Heart left ventricle (tissue), 16 donors: ENCODE measurements at places on chromosomes 5 and 9. TPM values are rescaled to one million over a fixed set of nuclear protein-coding genes. Genes with fewer than 3 reads are reported as not detected.
A peak's percentile ranks its signal among the peaks of the same experiment; 100 is the strongest.

The SERF1A gene
- 2.4 TPM for polyA plus RNA-seq

DNA sequence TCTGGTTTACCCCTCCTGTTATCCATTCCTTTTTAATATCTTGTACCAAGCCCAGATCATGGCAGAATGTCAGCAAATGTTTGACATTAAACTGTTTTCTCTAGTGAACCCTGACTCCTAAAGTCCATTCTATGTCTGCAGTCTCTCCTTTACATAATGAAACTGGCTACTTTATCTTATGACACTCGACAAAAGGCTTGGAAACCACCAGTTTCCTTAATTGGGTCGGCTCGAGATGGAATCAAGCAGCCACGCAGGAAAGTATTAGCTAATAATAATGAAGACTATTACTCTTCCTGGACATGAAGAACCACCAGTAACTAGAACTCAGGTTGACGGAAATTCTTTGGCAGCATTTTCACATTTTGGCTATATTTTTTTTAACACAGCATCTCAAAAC lies 17.5 kb downstream of the DAP start:
- peaks cover 19% of the 10 kb centered on the region for H3K4me1 ChIP-seq
- H3K27ac ChIP-seq = no peak overlapping the region
- no peaks in the 10 kb centered on the region for H3K27me3 ChIP-seq
- peaks cover 42% of the 10 kb centered on the region for H3K36me3 ChIP-seq
- no peak for DNase-seq

GRCh38 chr9:119827526-119827925 lies 458.3 kb upstream of the BRINP1 start:
- no peaks in the 10 kb centered on the region for H3K4me1 ChIP-seq
- no peak overlapping the region for H3K4me3 ChIP-seq
- no peaks in the 10 kb centered on the region for H3K36me3 ChIP-seq

The DOCK8 gene
- 1.2 TPM for polyA plus RNA-seq

DNA sequence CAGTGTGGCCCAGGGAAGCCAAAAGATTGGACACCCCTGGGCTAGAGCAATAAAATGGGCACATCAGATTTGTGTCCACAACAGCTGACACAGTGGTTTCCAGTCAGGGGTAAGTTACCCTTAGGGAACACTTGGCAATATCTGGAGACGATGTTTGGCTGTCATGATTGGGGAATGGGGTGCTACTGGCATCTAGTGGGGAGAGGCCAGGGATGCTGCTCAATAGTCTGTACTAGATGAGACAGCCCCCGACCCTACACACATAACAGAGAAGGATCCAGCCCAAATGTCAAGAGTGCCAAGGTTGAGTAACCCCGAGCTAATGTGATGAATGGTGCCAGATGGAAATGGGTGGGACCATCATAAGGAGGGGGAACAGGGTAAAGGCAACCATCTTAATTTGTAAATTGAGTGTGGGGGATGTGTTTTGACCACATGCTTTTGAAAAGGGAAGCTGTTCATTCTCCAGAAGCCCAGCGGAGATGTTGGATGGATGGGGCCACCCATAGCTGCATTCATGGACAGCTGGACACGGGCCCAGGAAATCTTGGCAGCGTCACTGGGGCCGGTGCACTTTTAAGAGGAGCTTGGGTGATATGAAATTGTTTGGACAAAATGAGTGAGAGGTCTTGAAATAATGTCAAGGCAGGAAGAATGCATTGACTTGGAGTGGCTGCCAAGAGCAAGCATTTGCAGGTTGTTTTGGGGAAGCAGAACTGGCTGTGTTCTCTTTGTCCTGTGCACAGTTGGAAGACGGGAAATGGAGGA lies 33.4 kb downstream of the SYK start:
- no peaks in the 10 kb centered on the region for H3K36me3 ChIP-seq
- no peaks in the 10 kb centered on the region for H3K27me3 ChIP-seq
- no peak overlapping the region for H3K27ac ChIP-seq
- H3K4me1 ChIP-seq = peaks cover 25% of the 10 kb centered on the region
- DNase-seq = no peak
- no peak overlapping the region for H3K4me3 ChIP-seq

DNA sequence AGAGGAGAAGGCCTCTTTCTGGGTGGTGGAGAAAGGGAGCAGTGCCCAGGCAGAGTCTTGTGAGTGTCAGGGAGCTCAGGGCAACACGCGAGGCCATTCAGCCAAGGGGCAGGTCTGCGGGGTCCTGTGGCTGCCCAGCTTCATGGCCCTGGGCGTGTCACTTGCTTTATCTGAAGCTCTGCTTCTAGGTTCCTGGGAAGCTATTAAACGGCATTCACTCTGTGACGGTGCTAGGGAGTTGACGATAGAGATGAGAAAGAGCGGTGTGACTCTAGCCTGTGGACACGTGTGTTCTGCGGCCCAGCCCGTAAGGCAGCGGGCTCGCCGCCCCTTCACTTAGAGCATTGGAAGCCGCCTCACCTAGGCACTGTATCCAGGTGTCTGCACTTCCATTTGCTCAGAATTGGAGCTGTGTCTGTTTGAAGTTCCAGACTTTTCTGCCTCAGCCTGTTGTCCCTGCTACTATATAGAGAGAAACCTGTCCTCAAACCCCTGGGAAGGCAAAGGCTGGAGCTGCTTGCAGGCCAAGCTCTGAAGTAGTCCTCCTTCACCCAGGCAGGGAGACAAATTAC lies 88.3 kb downstream of the PHF2 start:
- DNase-seq = peak; percentile 24
- H3K4me1 ChIP-seq = no peaks in the 10 kb centered on the region
- no peak overlapping the region for H3K27ac ChIP-seq
- H3K4me3 ChIP-seq = no peak overlapping the region
- no peaks in the 10 kb centered on the region for H3K27me3 ChIP-seq
- H3K36me3 ChIP-seq = no peaks in the 10 kb centered on the region

DNA sequence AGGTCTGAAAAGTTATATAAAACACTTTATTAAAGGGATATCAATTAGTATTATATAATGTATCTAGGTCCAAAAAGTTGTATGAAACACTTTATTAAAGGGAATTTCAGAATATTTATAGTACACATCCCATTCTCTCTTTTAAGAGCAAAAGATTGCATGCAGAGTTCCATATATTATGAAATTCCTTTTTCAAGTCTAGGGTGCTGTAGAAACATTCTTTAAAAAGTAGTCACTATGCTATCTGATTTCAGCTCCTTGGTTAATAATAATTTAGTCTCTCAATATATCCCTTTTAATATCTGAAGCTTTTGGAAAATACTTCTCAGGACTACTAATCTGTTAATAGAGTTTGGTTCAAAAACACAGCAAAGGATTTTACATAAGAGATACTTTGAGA lies 1496.1 kb upstream of the C9orf72 start:
- H3K27me3 ChIP-seq = no peaks in the 10 kb centered on the region
- no peak overlapping the region for H3K4me3 ChIP-seq
- H3K36me3 ChIP-seq = no peaks in the 10 kb centered on the region
